ENCODE measurements at places on chromosomes 1 and 21. TPM values are rescaled to one million over a fixed set of nuclear protein-coding genes. Genes with fewer than 3 reads are reported as not detected.

DNA sequence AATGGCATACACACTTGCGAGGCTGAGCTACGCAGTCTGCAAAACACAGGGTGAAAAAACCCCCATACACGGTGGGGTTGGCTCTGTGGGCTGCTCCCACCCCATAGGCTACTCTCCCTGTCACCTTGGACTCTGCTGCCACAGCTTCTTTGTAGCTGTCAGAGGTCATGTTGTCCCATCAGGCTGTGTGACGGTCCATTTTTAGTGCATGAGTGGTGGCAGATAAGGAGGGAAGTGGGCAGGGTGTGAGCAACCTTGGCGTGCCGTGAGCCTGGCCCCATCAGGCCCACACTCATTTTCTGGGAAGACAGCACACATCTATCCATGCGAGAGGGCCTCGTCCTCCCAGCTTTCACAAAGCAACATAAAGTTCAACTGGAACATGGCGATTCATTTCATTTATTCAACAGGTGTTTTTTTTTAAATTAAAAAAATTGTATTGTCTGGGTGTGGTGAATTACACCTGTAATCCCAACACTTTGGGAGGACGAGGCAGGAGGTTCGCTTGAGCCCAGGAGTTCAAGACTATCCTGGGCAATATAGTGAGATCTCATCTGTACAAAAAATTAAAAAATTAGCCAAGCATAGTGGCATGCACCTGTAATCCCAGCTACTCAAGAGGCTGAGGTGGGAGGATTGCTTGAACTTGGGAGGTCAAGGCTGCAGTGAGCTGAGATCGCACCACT is 9.5 kb downstream of the GPR137B start:
- DNase-seq: no peak

Gene CFAP141
- not detected for total RNA-seq

DNA sequence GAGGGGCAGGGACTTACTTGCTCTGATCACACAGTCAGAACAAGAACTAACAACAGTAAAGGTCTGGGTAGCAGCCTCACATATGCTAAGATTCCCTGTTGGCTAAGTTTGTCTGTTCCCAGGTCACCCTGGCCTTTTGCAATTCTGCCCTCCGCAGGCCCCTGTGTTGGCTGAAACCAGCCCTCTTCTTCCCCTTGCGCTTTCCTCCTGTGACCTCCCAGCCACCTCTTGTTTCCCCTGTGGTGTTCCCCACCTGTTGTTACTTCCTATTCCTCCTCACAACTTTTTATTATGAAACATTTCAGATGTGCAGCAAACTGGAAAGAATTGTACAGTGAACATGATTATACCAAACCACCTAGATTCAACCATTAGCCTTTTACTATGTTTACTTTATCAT is 23.4 kb downstream of the MAPKAPK2 start:
- DNase-seq: no peak

GRCh38 chr1:66563094-66563800 is 29.3 kb downstream of the SGIP1 start:
- DNase-seq: no peak

GRCh38 chr1:25106352-25106751 is 126.0 kb downstream of the SYF2 start:
- DNase-seq: no peak

GRCh38 chr1:25055324-25055780 is 125.3 kb upstream of the RUNX3 start:
- no peak for DNase-seq

Gene CD244
- total RNA-seq: not detected

- DNase-seq: no peak
Observed at GRCh38 chr1:234628089-234628488, 18.1 kb upstream of the IRF2BP2 start.

Gene CD164L2
- 1.6 TPM for total RNA-seq

- no peak for DNase-seq
Observed at GRCh38 chr21:21103692-21104091, 105.5 kb downstream of the NCAM2 start.

DNA sequence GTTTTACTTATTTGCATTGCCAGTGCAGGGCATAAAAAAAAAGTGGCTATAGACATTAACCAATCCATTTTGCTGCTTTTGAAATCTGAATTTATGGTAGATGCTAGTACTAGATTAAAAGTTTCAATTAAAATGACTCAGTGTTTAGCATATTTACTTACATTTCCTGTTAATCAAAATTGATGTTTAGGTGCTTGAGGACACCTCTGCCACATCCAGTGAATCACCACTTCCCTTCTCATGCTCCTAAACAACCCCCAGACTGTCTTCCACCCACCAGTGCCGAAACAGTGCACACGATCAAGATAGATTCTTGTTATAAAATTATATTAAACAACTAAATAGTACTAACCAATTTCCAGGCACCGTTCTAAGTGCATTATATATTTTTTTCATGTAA is 32.7 kb downstream of the HSD17B7 start:
- DNase-seq: no peak

Gene EFNA3
- total RNA-seq: 4.0 TPM

DNA sequence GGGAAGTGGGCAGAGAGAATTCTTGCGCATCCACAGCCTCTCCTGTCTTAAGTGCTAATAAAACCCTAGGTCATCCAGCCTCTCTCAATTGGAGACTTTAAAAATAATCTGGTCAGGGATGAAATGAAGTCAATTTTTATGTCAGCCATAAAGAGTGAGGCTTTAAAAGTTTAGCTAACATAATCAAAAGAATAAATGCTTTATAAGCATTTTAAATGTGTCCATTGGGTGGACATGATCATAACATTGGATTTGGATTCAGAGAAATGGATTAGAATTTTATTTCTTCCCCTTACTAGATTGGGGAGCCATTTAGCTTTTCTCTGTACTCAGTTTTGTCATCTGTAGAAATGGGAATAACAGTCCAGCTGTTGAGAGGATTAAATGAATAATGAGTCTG is 55.5 kb downstream of the PGM1 start:
- no peak for DNase-seq
